ENCODE measurements at places on chromosomes 5 and 9.

- DNase-seq = no peak
Observed at GRCh38 chr5:123087173-123088030, 1.6 kb upstream of the PRDM6 start.

DNA sequence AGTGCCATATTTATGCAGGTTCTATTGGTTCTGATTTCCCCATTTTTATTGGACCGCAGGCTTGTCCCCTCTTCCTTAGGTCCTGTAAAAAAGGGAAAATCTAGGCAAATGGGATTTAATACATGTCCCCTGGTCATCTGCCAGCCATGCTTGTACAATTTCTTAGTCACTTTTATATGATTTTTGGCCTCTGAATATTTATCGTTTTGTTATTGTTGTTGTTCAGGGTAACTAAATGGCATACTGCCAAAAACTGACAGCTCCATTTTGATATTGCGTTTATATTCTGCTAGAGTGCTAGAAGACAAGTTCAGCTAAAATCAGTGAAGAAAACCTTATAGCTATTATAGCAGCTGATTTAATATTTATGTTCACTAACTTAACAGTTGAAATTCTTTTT is 770.2 kb upstream of the FAM174A start:
- DNase-seq = no peak

DNA sequence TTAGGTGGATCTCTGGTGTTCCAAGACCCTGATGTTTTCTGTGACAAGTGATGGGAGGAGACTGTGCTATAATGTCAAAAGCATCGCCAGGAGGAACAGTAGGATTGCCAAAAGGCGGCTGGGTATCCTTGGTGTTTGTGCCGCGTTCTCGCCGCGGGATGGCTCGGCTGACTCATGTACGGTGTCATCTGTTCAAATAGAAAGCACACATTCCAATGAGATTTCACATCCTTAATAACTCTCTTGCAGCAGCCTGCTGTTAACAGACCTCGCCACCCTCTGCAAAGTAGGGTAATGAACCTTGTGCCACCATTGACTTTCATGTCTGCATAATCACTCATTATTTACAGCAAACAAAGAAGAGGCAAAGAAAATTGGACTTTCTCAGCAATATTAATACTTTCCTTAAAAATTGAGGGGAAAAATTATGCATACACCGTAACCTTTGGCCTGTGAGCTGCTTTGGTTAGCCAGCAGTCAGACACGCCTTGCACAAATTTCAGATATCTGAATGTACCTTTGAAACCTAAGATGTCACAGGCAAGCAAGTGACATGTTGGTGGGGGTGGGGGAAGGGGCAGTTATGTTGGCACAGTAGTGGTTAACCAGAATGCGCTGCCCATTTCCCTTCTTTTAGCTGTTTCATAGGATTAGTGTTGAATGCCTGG is 289.4 kb downstream of the EFNA5 start:
- no peak for DNase-seq

DNA sequence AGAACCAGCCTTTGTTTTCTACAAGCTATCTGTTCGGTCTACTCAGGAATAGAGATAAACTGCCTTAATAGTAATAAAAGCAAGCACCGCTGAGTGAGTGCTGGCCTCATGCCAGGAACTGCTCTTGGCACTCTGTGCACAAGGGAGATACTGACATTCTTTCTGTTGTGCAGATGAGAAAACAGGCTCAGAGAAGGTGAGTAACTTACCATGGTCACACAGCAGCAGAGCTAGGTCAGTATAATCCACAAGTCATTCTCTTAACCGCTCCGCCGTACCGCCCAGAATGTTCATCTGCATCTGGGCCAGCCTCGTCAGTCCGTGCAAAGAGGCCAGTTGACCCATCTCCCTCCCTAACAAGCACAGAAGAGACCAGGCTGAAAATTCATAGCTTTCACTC is 27.4 kb downstream of the QRFP start:
- no peak for DNase-seq

GRCh38 chr5:154709368-154710305 is 45.5 kb upstream of the LARP1 start:
- DNase-seq = no peak

DNA sequence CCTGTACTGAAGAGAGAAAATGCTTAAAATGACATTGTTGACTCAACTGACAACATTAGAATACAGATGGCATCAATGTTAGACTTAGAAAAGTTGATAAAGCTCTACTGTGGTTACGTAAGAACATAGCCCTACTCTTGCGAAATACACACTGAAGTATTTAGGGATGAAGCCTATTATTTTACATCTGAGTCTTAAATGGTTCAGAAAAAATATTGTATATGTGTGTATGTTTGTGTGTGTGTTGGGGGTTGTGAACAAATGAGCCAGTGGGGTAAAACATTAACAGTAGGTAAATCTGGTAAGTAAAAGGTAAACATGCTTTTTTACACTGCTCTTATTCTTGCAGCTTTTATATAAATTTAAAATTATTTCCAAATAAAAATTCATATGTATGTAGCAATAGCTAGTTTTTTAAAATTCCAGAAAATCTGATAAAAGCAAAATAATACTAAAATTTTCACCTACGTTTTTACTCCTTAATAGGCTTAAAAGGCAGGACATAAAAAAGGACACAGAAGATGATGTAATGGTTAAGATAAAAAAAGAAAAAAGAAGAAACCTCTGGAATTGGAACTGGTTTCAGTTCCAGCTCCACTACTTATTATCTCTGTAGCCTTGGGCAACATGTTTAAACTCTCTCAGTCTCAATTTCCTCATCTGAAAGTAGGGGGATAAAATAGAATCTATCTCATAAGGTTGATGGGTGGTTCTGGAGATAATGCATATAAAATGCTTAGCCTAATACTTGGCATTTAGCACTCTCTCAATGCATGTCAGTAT is 44.3 kb downstream of the GARNL3 start:
- no peak for DNase-seq

DNA sequence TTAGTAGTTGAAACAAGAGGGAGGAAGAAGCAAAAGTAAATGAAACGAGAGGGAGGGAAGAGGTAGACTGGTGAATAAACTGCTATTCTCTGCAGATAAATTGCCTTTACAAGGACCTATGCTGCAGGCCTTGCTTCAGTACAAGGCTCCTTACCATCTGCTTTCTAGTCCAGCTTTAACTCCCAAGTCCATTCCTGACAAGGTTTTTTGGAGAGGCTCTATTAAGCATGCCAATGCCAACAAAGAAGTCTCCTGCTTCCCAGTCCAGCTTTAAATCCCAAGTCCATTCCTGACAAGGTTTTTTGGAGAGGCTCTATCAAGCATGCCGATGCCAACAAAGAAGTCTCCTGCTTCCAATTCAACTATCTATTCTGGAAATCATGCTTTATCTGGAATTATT is 244.9 kb downstream of the GABRB2 start:
- DNase-seq = no peak

Measured in cortex of kidney (tissue), 1 donor.